ENCODE measurements at places on chromosomes 5 and 9.

DNA sequence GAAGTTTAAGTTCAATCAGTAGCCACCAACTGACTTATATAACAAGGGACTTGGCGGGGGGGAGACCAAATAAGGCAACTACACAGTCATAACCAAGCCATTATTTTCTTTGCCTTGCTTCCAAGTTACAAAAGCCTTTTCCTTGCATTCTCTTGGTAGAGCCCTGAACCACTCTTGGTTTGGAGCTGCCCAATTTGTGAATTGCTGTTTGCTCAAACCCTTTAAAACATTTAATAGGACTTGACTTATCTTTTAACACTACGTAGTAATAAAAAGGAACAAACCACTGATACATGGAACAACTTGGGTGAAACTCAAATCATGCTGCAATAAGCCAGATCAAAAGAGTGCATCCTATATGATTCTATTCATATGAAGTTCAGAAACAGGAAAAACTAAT lies 31.7 kb upstream of the MSH3 start:
- DNase-seq: no peak

GRCh38 chr5:168740811-168741213 lies 161.6 kb upstream of the PANK3 start:
- DNase-seq: no peak

- DNase-seq: no peak
Measured at GRCh38 chr9:91727316-91727861, 222.6 kb downstream of the ROR2 start.

GRCh38 chr9:1619915-1620710 lies 395.0 kb upstream of the SMARCA2 start:
- peak; percentile 46 for DNase-seq

DNA sequence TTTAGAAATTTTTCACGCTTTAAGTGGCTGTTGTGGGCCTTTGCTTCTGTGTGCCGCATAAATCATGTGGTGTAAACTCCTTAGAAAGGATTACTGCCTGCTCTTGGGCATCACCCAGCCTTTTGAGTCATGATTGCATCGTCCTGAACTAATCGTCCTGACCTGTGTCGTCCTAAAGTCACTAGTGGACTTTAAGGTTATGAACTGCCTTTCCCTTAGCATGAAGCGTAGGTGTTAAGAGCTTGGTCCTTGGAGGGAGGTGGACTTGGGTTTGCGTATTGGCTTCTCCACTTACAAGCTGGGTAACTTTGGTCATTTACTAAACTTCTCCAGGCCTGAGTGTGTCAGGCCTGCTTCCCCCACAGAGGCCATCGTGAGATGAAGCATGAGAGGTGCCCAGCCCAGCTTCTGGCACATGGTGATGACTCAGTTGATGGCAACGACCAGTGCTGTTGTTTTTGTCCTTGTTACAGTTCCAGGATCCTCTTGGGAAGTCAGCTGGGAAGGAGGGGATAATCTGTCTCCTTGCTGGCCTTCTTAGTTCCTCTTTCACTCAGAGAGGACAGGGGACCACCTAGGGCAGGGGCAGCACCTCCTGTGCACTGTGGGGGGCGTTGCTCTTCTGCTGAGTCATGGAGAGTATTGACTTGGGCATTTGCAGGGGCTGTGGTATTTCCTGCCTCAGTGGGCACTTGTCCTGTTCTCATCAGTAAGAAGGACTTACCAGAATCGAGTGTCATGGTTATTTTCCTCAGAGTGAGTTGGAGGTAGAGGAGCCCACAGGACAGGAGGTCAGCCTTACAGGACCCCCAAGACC lies 54.2 kb upstream of the NCS1 start:
- DNase-seq: no peak

GRCh38 chr9:18319918-18320445 lies 154.0 kb upstream of the ADAMTSL1 start:
- no peak for DNase-seq

- no peak for DNase-seq
Measured at GRCh38 chr9:20408513-20408912, 213.8 kb downstream of the MLLT3 start.

- DNase-seq: no peak
Measured at GRCh38 chr5:65184780-65185179, 296.9 kb downstream of the ADAMTS6 start.

DNA sequence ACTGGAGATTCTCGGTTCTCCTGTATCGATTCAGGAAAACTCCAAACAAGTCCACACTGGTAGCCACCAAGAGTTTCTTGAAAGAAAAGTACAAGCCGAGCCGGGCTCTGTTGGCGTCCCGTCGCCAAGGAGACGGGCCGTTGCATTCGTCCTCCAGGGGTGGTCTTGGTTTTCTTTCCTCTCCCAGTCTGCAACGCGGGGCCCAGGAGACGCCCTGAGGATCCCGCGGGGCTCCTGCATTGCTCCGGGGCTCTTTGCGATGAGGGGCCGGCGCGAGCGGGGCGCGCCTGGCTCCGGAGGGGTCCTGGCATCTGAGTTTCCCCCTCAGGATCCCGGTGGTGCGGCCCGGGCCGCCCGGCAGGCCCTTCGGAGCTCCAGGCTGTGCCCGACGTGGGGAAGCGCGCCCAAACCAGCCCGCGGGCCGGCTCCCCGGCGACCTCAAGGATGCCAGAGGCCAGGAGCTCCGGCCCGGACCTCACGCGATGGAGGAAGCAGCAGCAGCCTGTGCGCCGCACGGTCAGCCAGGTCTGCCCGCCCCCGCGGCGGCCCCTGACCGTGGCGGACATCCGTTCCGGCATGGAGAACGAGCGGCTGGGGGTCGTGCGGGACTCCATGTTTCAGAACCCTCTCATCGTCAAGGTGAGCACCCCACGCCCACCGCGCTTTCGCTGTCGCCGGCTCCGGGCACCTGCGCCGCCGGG lies at the start of gene CFAP77:
TSS of gene CFAP77 (plus strand) at position 384 of the 701 bp plus-strand sequence. CDS start at position 445, 61 bp downstream.
- DNase-seq: peak; percentile 44

DNA sequence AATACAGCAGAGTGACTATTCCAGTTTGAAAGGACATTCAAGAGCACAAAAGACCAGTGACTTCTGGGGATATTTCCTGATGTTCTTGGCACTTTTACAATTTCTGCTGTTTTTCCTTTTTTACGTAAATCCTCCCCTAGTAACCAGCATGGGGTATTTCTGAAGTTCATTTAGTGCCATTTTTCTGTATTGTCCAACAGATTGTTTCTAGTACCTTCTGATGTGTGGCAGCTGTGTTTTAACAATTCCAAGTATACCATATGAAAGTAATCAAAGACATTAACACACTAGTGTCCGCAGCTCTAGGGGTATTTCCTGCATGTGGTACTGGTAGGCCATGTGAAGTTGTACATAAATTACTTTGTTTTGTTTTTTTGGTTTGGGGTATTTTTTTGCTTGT lies 53.0 kb upstream of the SMARCA2 start:
- no peak for DNase-seq

GRCh38 chr5:59097116-59097515 lies 514.2 kb downstream of the RAB3C start:
- no peak for DNase-seq

DNA sequence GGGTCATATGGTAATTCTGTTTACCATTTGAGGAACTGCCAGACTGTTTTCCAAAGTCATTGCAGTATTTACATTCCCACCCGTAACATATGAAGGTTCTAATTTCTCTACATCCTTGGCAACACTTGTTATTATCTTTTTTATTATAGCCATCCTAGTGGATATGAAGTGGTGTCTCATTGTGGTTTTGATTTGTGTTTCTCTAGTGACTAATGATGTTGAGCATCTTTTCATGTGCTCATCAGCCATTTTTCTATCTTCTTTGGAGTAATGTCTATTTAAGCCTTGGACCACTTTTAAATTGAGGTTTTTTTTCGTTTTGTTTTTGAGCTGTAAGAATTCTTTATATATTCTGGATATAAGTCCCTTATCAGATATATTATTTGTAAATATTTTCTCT lies 132.8 kb upstream of the RUSC2 start:
- DNase-seq: no peak

GRCh38 chr9:134938346-134939079 lies 20.8 kb upstream of the FCN1 start:
- no peak for DNase-seq

DNA sequence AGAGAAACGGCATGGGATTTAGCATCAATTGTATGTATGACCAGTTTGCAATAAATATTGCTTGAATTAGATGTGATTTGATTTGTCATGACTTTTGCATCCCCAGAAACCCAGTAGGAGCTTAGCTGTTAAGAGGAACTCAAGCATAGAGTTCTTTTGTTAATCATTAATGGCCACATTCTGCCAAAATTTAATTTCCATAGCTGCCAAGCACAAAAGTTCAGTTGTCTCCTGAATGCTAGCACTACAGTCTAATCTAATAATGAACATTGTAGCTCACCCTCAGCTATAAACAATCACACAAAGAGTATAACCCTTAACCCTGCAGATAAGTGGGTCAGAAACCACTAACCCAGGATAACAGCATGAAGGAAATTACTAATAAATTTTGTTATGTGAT lies 169.8 kb upstream of the GRAMD2B start:
- no peak for DNase-seq

GRCh38 chr9:129604766-129605163 lies 16.1 kb downstream of the C9orf50 start:
- no peak for DNase-seq

- DNase-seq: no peak
Measured at GRCh38 chr9:108363311-108363710, 492.5 kb downstream of the ACTL7B start.

GRCh38 chr9:81396528-81396927 lies 292.8 kb downstream of the TLE1 start:
- DNase-seq: no peak

- no peak for DNase-seq
Measured at GRCh38 chr5:150144246-150144801, 11.3 kb downstream of the PDGFRB start.

GRCh38 chr9:78746010-78746409 lies 449.1 kb downstream of the PSAT1 start:
- DNase-seq: no peak

- no peak for DNase-seq
Measured at GRCh38 chr5:102823441-102823874, 68.4 kb downstream of the PAM start.

DNA sequence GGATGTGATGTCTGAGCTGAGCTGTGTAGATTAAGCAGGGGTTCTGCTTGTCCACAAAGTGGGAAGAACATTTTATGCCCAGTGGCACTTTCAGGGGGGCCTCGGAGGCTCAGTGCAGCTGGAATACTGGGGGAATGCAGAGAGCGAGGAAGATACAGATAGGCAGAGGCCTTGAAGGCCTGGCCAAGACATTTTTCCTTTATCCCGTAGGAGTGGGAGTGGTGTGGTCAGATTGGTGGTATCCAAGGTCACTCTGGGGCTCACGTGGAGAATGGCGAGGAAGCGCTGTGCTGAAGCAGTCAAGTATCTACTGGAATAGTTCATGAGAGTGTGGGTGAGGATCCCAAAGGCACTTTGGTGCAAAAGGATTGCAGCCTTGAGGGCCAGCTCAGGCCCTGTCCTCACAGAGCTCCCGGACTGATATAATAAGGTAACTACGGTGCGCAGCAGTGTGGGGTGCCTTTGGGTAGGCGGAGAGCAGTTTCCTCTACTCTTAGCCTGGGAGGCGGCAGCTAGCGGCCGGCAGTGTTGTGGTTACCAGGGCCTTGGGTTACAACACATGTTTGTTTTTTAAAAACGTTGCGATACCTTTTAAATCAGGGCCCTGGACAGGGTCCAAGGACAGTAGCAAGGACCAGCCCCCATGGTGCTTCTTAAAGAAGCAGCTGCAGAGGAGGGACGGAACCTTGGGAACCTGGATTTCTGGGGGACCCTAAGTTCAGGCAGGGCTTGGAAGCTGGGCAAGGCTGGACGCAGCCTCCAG lies 10.8 kb upstream of the CCDC69 start:
- DNase-seq: peak; percentile 71

DNA sequence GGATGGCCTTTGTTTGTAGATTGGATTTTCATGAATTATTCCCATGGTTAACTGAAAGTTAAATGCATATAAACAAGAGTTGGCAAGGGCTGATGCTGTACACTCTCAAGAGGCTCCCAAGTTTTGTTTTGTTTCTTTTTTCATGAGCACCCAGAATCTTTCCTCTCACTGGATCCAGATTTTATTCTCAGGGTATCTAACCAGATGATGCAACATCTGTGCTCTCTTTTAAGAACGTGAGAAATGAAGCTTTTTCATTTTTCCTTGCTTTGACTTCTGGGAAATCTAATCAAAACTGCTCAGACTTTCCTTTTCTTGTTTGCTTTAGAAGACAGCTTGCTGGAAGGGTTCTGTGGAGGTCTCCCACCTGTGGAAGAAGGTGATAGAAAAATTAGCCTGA lies 142.7 kb upstream of the SLC12A2 start:
- DNase-seq: no peak

GRCh38 chr9:99129091-99129490 lies 24.2 kb downstream of the TGFBR1 start:
- no peak for DNase-seq

DNA sequence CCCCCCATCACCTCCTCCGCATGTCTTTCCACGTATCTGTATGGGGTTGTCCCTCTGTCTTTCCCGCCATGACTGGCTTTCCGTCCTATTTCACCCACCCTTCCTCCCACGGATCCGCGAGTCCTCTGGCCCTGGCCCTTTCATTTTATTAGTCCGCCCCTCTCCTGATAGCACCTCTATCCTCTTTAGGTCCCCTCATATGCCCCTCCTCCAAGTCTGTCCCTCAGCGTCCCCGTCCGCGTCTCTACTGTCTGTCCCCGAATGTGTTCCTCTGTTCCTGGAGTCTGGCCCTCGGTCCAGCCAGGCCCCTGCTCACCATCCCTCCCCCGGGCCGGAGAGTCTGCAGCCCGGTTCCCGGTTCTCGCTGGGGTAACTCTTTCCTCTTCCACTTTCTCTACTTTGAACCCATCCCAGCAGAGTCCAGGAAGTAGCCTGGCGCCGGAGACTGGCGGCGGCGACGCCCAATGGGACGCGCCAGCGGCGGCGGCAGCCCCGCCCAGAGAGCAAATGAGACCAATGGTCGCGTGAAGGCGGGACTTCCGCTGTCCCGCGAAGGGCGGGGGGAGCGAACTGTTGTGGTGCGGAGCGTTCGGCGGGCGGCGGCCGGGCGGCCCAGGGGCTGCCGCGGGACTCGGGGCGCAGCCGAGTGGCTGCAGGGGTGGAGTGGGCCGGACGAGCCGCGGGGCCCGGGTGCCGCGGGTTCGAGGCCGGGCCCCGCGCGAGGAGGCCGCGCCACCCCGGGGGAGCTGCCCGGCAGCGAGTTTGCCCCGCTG lies at the start of gene SAP30L:
TSS of gene SAP30L (plus strand) at position 576 of the 773 bp plus-strand sequence. CDS start 608 bp downstream, outside the sequence.
- DNase-seq: peak; percentile 98

GRCh38 chr5:34012791-34013190 lies 4.9 kb upstream of the AMACR start:
- DNase-seq: no peak

DNA sequence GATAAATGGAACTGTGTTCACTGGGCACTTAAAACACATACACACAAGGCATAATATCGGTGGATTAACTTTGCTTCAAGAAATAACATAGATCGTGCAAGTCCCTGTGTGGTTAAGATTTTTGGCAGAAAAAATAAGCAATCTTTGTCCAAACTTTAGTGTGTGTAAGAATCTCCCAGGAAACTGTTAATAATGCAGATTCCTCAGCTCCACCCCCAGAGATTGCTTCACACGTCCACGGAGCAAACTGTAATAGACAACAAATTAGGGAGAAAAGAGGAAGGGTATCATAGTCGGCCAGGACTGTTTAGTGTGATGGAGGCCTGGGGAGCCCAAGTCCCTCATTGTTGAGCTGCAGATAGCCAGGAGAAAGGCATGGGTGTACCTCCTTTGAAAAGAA lies 84.8 kb downstream of the PJA2 start:
- no peak for DNase-seq

- DNase-seq: no peak
Measured at GRCh38 chr5:6943197-6944112, 230.2 kb downstream of the TENT4A start.
